GM13976 (cell line): ENCODE measurements at places on chromosomes 2 and 18.

DNA sequence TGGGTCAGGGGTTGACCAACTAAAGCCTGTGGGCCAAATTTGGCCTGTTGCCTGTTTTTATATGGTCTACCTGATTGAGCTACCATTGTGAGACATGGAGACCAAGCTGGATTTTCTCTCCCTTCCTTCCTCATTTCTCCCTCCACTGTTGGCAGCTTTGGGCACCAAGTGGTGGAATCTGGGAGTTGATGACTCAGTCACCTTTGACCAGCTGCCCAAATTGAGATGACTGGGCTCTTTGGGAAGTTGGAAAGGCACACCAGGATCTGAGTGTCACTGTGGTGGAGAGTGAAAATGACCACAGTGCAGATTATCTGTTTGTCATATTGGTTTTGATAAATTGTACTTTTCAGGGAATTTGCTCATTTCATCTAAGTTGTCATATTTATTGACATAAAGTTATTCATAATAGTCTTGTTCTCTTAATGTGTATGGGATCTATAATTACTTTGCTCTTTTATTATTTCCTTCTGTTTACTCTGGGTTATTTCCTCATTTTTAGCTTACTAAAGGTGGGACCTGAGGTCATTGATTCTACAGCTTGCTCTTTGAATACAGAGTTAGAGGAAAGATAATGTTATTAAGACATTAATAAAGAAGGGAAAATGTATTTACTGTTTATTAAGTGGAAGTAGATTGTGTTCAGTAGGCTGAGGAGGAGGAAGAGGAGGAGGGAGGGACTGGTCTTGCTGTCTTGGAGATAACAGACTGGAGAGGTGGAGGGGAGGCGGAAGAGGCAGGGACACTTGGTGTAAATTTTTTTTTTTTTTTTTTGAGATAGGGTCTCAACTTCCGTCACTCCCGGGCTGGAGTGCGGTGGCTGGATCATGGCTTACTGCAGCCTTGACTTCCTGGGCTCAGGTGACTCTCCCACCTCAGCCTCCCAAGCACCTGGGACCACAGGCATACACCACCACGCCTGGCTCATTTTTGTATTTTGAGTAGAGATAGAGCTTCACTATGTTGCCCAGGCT is 31.8 kb downstream of the AGFG1 start:
- no peak for DNase-seq

DNA sequence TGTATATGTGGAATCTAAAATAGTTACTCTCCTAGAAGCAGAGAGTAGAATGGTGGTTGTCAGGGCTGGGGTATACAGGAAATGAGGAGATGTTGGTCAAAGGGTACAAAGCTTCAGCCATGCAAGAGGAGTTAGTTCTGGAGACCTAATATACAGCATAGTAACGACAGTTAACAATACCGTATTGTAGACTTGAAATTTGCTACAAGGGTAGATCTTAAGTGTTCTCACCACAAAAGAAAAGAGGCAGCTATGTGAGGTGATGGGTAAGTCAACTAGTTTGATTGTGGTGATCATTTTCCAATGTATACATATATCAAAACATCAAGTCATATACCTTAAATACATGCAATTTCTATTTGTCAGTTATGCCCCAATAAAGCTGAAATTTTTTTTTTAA is 98.2 kb upstream of the CYP1B1 start:
- DNase-seq = no peak

DNA sequence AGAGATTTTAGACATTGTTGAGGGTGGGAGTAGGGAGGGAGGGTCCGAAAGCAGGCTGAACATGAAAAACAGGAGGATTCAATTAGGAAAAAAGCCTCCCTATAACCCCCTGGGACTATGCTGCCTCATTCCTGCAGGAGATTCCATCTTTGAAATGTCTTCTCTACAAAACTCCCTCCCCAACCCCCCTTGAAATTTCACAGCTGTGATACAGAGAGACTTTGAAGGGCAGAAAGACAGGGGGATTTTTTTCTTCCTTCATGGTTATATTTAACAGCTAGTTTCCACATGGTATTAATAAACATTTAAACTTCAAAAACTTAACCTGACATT is 57.6 kb downstream of the TRIB2 start:
- no peak for DNase-seq

DNA sequence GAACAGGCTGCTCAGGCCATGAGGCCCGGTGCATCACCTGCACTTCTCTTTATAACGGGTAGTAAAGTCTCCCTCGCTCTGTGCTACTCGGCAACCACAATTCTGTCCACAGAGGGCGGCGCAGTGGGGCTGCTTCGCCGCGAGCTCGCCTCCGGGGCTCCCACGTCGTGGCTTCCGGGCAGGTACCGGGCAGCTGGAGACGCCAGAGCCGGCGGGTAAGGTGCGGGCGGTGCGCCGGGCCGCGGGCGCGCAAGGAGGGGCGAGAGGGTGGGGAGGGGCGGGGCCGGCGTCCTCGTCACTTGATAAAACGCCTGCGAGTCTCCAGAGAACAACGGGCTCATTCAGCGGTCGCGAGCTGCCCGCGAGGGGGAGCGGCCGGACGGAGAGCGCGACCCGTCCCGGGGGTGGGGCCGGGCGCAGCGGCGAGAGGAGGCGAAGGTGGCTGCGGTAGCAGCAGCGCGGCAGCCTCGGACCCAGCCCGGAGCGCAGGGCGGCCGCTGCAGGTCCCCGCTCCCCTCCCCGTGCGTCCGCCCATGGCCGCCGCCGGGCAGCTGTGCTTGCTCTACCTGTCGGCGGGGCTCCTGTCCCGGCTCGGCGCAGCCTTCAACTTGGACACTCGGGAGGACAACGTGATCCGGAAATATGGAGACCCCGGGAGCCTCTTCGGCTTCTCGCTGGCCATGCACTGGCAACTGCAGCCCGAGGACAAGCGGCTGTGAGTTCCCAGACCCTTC is at the start of gene ITGA6:
Gene ITGA6 (plus strand): TSS at position 331 of the 734 bp plus-strand sequence.
- peak; percentile 69 for DNase-seq

DNA sequence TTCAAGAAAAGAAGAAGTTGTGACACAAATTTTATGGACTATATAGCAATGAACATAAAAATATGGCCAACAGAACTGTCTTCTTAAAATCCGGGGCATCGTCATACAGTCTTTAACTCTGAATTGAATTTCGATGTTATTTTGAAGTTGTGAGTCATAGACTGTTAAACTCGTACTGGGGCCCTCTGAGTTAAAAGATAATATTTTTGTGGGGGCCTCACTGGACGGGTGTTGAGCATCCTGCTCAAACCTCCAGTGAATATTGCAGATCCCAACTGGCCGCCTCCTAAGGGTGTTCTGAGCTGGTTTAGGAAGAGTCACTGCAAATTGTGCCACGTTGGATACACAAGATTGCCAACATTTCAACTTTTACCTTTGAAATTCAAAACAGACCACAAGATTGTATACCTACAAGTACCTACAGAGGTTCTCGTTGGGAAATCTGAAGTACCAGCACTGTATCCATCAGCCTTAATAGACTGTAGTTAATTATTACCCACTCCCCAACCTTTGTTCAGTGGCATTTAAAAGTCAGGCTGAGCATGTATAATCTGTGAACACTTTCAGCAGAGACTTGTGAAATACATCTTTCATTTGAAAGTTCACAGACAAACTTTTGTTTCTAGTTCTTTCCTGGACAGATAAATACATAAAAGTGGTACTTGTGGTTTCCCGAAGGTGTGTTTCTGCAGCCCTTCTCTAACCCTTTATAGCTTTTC is 27.8 kb downstream of the KLHL23 start:
- no peak for DNase-seq

GRCh38 chr2:149365931-149366583 is 35.7 kb downstream of the LYPD6 start:
- no peak for DNase-seq

GRCh38 chr2:33535421-33535820 is 59.0 kb downstream of the RASGRP3 start:
- no peak for DNase-seq

- no peak for DNase-seq
Measured at GRCh38 chr2:191272064-191272463, 26.9 kb downstream of the MYO1B start.

DNA sequence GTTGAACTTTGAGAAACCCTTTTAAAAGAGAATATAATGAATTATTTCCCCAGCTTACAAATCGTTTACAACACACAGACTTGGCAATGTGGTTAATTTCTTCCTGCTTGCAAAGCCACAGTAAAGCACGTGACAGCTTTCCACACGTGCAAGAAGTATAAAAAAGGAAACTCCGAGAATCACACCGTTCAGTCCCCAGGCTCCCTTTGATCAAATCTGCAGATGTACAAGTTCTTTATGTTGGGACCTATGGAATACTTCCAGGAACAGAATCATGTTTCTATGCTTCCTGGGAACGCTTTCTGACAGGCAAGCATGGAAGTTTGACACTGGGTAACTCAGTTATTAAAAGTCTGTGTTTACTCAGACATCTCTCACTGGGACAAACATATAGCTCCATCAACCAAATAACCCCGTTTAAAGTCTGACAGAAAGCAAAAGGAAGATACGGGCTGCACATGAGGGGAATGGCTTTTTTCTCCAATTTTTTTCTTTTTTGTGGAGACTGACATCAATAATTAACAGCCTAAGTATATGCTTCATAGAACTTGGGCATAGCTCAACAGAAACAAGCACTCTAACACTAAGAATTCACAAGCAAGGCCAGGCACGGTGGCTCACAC is 134.8 kb downstream of the EIPR1 start:
- peak; percentile 44 for DNase-seq

DNA sequence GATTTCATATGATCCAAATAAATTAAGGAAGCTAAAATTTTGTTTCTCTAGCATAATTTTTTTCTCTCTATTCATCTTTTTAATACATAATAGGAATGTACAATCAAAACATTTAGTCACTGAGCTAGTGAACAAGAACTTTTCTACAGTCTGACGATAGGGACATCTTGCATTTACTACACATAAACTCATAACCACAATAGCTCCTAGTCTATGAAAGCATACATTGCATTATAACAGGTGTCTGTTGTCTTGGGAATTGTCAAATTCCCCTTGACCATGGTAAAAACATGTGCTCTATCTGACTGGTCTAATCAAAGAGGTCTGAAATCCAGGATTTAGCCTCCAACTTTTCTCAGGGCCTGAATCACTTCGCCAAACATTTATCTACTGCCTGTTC is 144.8 kb downstream of the FAM124B start:
- no peak for DNase-seq
